ENCODE measurements at places on chromosomes 13 and 19.

DNA sequence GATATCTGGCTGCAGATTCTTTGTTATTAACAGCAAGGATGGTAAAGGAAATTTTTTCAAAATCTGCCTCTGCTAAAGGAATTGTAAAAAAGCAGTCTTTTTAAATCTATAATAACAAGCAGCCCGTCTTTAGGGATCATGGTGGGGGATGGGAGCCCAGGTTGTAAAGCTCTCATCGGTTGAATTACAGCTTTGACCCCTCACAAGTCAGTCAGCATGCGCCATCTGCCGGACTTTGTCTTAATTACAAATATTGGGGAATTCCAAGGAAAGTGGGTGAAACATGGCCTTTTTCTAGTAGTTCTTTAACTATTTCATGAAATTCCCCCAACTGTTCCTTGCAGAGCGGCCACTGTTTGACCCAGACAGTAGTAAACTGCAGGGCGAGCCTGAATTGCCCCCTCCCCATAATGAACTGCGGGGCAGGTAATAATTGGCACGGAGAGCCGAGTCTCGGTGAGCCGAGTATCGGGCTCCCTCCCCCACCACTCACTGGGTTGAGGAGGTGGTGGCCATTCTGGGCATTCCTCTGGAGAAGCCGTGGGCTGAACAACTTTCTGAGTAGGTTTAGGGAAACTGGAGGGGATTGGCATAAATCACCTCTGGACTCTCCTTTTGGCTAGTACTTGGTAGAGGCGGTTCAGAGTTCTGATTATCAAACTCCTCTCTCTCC, 11.6 kb downstream of the ZNF578 start:
- no peak for DNase-seq

GRCh38 chr13:76703216-76703615, 183.0 kb downstream of the KCTD12 start:
- no peak for DNase-seq

DNA sequence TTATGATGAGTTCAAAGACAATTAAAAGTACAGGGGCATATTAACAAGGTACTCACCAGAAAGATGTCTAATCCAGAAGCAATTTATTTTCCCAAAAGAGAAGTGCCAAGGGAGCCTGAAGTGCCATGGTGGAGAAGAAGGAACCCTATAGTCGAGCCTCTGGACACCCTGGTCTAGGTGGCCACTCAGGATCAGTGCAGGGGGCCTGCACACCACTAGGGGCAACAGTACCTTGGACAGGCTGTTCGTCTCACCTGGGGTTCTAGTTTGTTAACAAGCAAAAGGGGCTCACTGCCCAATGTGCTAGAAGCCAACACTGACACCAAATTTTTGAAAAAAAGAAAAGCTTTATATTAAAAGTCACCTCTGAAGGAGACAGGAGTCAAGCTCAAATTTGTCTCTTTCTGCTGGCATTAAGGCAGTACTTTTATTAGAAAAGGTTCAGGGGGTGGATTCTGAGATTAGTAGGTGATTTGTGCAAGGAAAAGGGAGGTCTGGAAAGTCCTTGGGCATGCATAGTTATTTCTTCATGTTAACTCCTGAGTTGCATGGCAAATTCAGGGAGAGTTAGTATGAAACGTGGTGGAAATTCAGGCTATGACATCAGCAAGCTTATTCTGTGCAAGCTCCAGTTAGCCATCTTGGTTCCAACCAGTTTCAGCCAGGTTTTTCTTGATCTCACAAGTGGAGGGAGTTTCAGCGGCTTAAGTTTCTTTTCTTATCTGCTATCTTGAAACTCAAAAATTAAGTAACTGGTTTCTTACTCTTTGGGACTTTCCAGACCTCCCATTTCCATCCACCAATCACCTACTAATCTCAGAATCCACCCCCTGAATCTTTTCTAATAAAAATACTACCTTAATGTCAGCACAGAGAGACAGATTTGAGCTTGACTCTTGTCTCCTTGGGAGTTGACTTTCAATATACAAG, 884 bp upstream of the CBY2 start:
- DNase-seq, result no peak

DNA sequence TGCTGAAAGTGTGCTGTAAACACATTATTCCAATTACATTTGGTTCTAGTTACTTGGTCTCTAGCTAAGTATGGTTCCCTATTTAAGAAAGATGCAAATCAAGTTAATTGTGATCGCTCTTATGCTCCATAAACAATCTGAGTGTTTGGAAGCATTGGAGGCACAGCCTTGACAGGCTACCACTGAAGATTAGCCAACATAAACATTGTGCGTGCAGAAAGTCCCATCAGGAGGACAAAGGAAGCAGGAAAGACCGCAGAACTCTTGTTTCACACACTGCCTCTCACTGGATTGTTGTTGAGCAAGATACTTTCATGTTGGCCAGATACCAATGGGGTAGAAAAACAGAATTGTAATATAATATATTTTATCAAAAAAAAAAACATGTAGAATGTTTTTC, 814.4 kb downstream of the EFNB2 start:
- no peak for DNase-seq

GRCh38 chr13:109384491-109385241, 401.7 kb downstream of the IRS2 start:
- no peak for DNase-seq

DNA sequence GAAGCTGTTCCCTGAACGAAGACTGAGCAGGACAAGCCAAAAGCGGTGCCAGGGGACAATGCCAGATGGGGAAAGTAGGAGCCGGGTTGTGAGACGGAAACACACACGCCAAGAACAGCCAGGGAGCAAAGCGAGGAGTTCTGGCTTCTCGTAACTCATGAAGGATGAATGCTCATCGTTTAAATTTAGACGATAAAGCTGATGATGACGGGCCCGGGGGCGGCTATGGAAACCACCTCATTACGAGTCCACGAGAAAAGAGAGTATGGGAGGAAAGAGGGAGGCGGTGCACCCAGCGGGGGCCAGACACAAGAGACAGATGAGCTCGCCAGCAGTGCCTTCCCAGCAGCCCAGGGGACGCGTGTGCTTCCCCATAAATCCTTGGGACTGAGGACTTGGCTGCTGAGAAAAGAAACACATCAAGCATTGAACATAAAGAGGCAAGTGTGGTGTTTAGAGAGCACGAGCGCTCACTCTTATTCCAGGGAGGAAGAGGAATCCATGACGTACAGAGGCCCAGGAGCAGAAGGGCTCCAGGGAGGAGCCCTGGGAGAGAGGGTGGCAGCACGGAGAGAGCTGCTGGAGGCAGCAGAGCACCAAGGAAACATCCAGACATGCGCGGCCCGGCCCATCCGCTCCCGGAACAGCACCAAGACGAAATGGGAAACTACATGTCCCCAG, 70.7 kb downstream of the EPS15L1 start:
- no peak for DNase-seq

- DNase-seq, result peak; percentile 45
These were observed 2.7 kb upstream of the RASA3 start for GRCh38 chr13:114134944-114135610.

DNA sequence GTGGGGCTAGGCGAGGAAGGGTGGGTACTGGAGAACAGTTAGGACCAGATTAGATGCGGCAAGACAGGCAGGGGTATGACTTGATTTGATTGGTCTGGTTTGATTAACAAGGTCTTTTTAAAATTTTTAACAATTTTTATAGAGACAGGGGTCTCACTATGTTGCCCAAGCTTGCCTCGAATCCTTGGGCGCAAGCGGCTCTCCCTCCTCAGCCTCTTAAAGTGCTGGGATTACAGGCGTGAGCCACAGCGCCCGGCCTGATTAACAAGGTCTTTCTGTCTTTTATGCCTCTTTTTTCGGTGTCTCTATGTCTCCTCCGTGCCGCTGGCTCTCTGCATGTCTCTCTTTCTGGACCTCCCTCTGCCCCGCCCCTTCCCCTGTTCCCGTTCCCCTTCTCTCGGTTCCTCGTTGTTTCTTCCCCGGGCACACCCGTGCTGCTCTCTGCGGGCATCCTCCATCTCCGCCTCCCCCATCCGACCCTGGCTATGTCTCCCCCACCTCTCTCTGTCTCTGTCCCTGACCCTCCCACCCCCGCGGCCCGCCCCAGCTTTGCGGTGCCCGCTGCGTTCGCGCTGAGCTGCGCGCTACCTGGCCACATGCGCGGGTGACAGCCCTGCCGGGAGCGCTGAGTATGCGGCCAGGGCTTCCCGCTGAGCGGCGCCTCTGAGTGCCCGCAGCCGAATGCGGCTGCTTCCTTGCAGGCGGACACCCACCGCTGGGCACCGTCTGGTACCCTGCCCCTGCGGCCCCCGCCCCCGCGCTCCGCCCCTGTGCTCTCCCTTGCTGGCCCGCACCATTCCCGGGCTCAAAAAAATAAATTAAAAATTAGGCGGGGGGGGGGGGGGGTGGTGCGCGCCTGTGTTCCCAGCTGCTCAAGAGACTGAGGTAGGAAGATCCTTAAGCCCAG, 8.1 kb upstream of the SDHAF1 start:
- DNase-seq, result peak; percentile 49

GRCh38 chr19:49766007-49766929, 533 bp upstream of the AP2A1 start:
- DNase-seq, result peak; percentile 99

- DNase-seq, result no peak
These were observed 20.0 kb upstream of the POSTN start for GRCh38 chr13:37618554-37618953.

- DNase-seq, result no peak
These were observed 25.9 kb downstream of the RCBTB2 start for GRCh38 chr13:48507021-48507420.

- no peak for DNase-seq
These were observed 57.9 kb upstream of the C1QTNF9 start for GRCh38 chr13:24251525-24251924.

GRCh38 chr13:110045202-110045601, 258.8 kb upstream of the IRS2 start:
- DNase-seq, result no peak

DNA sequence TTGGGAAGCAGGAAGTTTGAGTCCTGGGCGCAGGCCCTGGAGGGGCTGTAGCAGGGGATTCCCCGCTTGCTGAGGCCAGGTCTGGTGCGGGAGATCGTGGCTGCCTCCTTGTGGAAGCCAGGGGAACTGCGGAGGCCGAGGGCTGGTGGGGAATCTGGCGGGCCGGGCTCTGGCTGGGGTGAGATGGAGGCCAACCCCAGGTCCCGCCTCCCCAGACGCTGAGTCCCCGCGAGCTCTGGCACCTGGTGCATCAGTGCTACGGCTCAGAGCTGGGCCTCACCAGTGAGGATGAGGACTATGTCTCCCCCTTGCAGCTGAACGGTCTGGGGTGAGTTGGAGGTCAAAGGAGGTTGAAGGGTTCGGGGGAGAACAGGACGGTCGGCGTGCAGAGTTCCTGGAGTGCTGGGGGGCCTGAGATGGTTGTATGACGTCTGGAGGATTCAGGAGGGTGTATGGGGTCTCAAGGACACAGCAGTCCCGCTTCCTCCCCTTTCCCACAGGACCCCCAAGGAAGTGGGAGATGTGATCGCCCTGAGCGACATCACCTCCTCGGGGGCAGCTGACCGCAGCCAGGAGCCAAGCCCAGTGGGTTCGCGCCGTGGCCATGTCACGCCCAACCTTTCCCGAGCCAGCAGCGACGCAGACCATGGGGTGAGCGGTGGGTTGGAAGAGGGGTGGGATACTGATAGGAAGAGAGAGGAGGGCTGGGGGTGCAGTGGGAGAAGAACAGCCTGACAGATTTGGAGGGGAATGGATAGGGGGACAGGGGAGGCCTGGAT, 13.1 kb downstream of the GRAMD1A start:
- no peak for DNase-seq

DNA sequence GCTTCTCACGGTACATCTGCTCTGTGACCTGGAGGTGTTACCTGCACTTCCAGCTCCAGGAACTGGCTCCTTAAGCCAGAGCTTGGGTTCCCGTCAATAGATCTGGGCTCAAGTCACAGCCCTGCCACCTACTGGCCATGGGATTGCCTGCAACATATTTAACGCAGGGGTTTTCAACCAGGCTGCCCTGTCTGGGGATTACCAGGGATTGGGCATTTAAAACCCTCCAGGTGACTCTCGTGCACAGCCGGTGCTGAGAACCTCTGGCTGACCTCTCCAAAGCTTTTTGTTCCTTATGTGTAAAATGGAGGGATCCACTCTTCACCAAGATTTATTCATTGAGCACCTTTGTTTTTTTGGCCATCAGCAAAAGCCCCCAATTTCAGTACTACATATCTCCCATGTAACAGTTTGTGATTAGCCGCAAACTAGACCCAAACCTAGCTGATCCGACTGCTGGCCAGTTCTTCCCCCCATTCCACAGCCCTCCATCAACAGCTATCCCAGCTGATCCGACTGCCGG, 76.6 kb upstream of the STK24 start:
- DNase-seq, result peak; percentile 82

DNA sequence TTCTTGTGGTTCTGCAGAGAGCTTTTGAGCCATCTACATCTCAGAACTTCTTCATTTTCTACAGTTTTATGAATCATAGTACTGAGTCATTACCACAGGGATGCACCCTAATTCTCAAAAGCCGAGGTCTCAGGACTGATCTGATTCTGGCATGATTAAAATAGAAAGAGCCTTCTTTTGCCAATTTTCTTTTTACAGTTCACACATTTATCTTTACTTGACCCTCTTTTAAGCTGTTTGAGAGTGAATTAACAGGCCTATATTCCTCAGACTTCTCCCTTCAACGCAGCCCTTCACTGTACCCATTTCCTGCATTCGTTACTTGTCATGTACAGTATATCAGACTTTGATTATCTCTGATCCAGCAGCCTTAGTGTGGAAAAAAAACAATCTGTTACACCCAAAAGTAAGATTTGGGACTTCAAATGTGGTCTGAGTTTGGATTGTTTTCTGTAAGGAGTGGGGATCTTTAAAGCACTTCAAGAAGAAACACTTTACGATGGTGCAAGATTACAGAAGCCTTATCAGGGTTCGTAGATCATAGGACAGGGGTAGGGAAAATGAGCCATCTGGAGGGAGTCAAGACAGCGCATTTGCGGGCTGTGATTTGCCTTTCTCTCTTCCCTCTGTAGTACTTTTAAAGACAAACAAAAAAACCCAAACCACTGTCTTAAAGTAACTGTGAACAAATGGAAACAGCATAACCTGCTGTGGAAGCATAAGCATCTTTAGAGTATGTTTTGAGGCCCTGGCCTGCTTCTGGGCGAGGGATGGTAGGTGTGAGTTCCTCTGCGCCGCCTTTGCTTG, 15.3 kb upstream of the GPR183 start:
- DNase-seq, result no peak

DNA sequence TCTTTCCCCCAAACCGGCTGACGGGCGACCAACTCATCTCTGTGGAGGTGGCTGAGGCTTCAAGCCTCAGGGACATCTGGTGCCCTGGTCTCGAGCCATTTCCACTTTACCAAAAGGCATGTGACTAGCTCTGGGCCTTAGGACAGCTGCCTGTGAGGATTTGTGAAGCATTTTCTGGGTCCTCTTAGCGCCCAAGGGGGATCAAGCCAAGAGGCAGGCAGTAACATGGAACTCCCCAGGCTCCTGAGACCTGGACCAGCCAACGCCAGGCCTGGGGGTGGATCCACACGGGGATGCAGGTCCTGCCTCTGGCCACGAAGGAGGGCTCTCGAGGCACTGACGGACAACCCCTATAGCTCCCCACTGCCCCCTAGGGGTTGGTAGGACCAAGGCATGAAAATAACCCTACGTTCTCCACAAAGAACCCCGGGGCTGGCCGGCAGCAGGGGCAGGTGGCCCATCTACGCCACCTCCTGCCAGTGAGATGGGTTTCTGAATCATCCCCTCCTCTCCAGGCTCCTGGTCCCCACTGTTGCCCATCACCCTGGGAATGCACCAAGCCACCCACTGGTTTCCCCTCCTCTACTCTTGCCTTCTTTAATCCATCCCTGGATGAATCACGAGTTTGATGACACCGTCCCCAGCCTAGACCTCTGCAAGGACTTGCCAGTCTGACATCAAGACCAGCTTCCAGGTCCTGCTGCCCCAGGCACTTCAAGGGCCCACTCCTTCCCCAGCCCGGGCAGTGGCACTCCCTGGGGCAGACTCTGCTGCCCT, 7.0 kb upstream of the MYDGF start:
- DNase-seq, result no peak

GRCh38 chr19:52734331-52734892, 432 bp downstream of the ZNF611 start:
- DNase-seq, result no peak

Data from NCI-H1092 treated with DMSO at 0.1 percent for 48 hours (cell line).